GM12864 (cell line): ENCODE measurements at places on chromosomes 4 and X.
A peak's percentile ranks its signal among the peaks of the same experiment; 100 is the strongest.

GRCh38 chr4:127832585-127832984 lies 48.1 kb upstream of the PLK4 start:
- peak; percentile 35 for DNase-seq

DNA sequence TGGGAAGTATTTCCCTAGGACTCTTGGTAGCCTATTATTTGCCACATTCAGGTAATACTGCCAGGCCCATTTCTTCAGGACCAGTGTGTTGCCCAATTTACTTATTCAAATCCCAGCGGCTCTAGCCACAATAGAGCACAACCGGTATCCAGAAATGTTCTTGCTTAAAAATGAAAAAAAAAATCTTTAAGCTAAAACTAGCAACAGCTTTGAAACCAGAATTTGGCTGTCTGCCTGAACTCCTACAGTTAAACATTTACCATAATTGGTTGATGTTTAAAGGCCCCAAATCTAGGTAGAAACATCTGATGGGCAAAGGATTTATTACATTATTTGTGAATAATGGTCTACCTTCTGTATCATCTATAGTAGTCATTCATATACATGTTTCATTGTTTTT lies 930 bp upstream of the SLITRK4 start:
- DNase-seq = no peak

GRCh38 chr4:160563552-160564282 lies 1460.8 kb downstream of the RAPGEF2 start:
- no peak for DNase-seq

- no peak for DNase-seq
These were observed 345.9 kb upstream of the NOCT start for GRCh38 chr4:138669479-138670315.
